ENCODE measurements at places on chromosomes 7 and 10.

DNA sequence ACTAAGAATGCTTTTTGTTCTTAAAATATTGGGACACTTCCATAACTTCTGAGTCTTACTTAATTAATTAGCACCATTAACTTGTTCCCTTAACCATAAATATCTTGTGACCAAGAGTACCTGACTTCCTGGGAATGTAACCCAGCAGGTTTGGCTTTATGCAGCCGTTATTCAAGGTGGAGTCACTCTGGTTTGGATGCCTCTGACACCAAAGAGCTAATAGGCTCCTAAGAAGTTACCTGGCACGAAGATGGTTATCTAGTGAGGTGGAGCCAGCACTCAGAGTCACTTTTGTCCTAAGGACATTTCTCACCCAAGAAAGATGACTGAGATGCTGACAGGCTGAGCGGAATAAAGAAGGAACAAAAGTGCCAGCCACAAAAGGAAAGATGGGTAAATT, 172.3 kb downstream of the C1GALT1 start:
- no peak for DNase-seq

- no peak for DNase-seq
Measured at GRCh38 chr10:75100764-75101291, 10.6 kb upstream of the SAMD8 start.

DNA sequence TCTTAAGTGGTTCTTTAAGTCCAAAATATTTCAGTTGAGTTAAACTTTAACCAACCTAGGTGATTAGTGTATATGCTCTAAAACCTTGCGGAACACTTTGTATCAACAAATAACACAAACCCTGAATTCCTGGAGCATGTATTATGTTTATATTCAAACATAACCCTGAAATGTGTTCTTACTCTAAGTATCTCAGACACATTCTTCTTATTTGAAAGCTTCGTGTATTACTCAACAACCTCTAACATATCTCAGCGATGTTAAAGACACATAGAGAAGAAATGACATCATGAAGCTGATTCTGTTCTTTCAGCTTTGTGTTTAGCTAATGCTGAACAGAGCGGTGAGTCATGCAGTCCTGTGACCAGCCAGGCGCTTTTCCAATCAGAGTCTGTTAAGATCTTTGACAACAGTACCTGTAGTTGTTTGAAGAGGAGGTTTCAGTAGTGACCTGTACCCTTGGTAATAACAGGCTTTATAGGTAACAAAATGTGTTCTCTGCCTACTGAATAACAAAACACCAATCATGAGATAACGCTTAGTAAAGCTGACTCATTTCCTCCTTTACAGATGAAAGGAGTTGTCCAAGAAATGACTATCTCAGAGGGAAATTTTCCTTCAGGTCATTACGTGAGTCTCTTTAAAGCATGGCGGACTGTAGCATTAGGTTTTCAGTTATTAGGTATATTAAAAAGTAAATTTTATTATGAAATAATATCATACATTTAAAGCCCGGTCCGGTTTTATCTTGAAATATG, 67.3 kb upstream of the KLF6 start:
- DNase-seq, result no peak

DNA sequence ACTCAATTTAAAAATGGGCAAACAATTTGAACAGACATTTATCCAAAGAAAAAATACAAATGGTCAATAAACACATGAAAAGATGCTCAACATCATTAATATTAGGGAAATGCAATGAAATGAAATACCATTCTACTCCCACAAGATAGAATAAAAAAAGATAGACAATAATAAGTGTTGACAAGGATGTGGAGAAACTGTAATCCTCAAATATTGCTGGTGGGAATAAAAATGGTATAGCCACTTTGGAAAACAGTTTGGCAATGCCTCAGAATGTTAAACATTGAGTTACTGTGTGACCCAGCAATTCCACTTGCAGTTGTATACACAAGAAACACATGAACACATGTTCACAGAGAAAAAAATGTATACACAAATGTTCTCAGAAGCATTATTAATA, 197.6 kb downstream of the RELN start:
- no peak for DNase-seq

GRCh38 chr7:21763818-21764217, 181.9 kb downstream of the CDCA7L start:
- DNase-seq, result no peak

DNA sequence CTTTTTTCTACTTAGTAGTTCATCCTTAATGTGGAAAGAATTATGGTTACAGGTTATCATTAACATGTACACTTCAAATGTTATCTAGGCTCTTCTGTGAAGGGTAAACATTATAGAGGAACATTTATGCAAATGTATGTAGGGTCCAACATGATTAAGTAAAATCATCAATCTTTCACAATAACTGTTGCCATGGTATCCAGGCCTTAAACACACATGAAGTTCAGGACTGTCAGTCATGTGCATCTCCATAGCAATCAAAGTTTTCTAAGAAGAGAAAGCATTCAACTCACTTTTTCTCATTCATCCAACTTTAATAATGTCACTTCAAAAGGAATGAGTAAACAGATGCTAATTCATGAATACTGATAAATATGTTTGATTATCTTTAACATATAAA, 83.6 kb downstream of the DNAJC1 start:
- no peak for DNase-seq

GRCh38 chr7:326809-327232, 36.9 kb downstream of the FOXL3 start:
- no peak for DNase-seq

GRCh38 chr7:4139656-4140625, 542.2 kb upstream of the FOXK1 start:
- no peak for DNase-seq

GRCh38 chr10:118167056-118167700, 120.4 kb upstream of the RAB11FIP2 start:
- DNase-seq, result no peak

DNA sequence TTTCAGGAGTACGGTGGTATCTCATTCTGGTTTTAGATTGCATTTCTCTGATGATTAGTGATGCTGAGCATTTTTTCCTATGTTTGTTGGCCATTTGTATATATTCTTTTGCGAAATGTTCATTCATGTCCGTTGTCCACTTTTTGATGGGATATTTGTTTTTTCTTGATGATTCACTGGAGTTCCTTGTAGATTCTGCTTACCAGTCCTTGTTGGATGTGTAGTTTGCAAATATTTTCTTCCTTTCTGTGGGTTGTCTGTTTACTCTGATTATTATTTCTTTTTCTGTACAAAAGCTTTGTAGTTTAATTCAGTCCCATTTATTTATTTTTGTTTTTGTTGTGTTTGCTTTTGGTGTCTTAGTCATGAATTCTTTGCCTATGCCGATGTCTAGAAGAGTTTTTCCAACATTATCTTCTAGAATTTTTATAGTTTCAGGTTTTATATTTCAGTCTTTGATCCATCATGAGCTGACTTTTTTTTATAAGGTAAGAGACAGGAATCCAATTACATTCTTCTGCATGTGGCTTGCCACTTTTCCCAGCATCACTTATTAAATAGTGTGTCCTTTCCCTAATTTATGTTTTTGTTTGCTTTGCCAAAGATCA, 320.5 kb downstream of the MAGI2 start:
- DNase-seq, result no peak

- no peak for DNase-seq
Measured at GRCh38 chr10:128050936-128051335, 75.3 kb downstream of the MKI67 start.

DNA sequence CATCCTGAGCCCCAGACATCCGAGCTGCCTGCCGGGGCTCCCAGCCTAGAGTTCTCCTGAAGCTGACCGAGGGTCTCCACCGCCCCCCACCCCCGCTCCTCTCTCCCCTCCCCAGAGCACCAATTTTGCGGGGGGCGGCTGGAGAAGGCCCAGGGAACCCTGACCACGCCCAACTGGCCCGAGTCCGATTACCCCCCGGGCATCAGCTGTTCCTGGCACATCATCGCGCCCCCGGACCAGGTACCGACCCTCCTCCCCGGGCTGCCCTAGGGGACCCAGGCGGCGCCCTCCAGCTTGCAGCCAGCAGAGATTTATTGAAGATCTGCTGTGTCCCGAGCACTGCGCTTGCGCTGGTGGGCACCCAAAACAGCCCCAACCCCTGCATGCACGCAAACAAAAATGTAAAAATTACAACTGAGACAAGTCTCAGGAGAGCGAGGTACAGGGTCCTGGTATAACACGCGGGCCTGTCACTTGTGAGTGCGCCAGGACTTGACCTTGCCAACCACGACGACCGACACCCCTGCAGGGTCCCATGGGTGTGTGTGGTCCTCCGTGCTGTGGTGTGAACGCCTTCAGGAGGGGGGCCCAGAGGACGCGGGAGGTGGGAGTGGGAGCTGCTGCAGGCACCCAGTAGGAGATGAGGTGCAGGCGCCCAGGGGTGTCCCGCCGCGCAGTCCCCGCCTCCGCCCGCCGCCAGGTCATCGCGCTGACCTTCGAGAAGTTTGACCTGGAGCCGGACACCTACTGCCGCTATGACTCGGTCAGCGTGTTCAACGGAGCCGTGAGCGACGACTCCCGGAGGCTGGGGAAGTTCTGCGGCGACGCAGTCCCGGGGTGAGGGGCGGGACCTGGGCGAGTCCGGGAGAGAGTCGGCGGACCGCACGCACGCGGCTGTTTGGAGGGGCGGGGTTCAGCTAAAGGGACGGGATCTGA, 3.1 kb downstream of the PCOLCE start:
- no peak for DNase-seq

DNA sequence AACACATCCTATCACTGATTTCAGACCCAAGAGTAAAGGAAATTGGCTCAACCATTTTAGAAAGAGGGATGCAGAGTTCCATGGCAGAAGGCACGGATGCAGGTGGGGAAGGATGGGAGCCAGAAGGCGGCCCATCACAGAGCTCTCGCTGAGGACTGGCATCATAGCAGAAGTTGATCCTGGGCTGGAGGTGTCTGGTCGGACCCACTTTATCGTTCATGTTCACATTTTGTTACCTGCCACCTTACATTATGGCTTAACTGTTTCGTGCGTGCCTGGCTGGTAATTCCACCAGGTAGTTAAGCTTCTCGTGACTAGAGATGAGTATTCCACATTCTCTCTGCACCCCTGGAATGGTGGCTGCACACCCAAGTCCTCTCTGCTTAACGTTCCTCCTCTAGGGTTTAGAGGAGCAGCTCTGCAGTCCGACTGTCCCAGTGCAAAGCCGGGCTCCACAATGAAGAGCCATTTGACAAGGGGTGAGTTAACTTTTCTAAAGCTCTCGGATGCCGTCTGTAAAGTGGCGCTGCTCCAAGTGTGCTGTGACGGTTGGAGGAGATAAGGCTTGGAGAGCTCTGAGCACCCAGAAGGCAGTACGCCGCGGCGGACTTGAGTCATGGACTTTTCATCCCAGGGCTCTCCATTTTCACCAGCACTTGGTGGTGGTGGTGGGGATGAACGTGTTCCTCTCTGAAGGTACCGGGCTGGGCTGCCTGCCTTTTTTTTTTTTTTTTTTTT, 157.1 kb upstream of the SHH start:
- DNase-seq, result no peak

- no peak for DNase-seq
Measured at GRCh38 chr10:31147210-31147608, 115.5 kb upstream of the ZNF438 start.

DNA sequence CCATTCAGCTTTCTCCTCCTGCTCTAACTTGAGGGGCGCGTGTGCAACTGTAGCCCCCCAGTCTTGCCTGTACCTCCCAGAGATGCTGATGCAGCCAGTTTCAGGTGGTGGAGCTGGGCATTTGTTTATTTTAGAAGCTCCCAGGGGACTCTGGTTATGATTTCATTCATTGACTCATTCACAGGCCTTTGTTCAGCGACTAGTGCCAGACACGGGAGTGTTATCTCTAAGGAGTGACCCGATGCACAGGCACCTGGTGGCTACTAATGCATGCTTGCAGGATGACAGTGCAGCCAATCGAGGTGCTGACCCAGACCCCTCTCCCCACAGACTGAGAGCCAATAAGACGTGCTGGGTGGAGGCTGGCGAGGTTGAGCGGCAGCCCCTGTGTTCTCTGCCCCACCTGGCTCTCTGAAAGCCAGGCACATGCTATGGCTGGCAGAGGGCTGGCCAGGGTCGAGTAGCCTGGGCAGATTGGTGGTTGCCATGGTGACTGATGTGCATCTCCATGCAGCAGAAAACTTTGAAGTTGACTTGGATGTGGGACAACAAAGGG, 19.7 kb upstream of the SLC18A2 start:
- no peak for DNase-seq

DNA sequence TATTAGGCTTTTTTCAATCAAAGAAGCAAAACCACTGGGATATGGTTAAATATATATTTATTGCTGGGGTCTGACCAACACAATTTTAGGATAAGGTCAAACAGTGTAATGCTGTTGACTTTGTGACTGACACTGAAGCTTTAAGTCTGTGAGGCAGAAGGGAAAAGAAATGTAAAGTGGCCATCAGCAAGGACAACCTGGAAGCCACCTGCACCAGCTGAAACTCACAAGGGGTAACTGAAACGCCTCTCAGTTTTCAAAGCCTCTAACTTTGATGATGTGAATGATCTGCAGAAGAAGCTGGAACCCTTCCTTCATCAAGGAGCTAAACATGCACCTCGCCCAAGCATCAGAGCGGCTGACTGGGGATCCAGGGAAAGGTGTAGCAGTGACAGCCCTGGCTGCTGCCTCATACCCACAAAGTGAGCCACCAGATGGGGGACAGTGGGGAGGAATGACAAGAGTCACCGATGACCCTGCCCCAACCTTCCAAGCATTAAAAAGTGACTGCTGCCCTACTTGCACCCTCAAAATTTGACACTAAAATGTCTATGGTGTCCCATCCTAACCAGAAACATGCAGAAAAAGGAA, 284.9 kb upstream of the CNTNAP2 start:
- DNase-seq, result no peak

GRCh38 chr7:142896151-142896550, 10.6 kb upstream of the TRPV6 start:
- no peak for DNase-seq

DNA sequence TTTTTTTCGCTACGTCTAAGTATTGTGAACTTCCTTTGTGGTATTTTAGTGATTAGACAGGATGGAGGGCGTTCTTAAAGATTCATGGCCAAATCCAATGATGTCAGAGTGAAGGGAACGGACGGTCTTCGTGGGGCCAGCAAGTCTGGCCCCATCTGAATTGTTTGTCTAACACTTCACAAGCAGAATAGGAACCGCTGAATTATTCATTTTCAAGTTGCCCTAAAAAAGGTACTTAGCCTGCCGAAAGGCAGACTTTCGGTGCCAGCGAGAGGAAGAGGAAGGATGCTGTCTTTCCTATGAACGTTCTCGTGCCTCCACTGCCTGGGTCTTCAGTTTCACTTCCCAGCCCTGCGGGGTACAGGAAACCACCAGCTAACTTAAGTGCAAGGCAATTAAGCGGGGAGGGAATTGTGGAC, 145.7 kb upstream of the SH2B2 start:
- DNase-seq, result no peak

- DNase-seq, result no peak
Measured at GRCh38 chr10:54402576-54402975, 398.5 kb downstream of the PCDH15 start.

GRCh38 chr10:94320285-94320914, 42.3 kb downstream of the NOC3L start:
- DNase-seq, result peak; percentile 3

DNA sequence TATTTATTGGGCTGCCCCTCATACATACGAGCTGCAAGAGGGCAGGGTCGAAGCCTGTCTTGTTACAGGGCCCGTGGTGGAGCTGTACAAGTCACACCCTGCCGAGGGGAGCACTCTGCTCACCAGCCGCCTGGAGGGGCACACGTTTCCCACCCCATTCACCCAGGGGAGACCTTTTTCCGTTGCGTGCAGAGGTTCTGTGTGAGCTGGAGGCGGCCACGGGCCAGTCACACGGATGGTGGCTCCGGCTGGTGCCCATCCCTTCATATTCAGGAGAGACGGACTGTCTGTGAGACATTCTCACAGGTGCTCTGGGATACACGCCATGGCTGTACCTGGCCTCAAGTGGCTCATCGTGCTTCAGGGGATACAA, 47.9 kb upstream of the FAM20C start:
- DNase-seq, result no peak

- DNase-seq, result no peak
Measured at GRCh38 chr10:89600041-89600440, 45.0 kb downstream of the PANK1 start.
